ENCODE measurements at places on chromosomes 7 and 10.
A peak's percentile ranks its signal among the peaks of the same experiment; 100 is the strongest.

DNA sequence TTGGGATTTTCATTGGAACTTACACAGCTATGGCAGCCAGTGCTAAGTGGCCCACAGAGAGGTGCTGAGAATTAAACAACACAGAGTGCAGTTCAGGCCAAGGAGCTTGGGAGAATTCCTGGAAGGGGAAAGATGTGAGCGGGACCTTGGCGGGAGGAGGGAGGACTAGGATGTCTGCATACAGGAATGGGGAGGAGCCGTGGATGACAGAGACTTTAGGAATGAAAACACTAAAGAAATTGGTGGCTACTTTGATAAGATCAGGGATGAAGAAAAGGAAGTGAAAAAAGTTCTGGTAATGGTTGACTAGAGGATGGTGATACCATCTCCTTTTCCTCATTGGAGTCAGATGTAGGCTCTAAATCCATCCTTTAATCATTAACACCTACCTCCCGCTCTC, 234.2 kb upstream of the FZD8 start:
- DNase-seq: no peak

DNA sequence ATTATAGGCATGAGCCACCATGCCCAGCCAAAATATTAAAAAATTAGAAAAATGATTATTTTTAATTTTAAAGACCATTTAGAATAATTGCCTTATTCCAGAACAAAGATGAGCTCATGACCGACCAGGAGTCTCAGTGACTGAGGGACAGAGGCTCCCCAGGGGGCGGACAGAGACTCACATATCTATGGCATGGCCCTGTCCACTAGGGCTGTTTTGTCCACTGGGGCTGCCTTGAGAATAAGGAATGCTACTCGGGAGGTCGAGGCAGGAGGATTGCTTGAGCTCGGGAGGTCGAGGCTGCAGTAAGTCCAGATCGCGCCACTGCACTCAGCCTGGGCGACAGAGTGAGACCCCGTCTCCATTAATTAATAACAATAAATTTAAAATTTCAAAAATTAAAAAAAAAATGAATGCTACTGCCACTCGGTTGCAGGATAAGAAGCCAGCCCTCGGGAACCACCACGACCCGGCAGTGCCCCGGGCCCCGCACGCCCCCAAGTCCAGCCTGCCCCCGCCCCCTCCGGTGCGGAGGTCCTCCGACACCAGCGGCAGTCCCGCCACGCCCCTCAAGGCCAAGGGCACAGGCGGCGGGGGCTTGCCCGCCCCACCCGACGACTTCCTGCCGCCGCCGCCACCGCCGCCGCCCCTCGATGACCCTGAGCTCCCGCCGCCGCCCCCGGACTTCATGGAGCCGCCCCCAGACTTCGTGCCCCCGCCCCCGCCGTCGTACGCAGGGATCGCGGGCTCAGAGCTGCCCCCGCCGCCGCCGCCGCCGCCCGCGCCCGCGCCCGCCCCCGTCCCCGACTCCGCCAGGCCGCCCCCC, 128.6 kb downstream of the APBB1IP start:
- DNase-seq: no peak

DNA sequence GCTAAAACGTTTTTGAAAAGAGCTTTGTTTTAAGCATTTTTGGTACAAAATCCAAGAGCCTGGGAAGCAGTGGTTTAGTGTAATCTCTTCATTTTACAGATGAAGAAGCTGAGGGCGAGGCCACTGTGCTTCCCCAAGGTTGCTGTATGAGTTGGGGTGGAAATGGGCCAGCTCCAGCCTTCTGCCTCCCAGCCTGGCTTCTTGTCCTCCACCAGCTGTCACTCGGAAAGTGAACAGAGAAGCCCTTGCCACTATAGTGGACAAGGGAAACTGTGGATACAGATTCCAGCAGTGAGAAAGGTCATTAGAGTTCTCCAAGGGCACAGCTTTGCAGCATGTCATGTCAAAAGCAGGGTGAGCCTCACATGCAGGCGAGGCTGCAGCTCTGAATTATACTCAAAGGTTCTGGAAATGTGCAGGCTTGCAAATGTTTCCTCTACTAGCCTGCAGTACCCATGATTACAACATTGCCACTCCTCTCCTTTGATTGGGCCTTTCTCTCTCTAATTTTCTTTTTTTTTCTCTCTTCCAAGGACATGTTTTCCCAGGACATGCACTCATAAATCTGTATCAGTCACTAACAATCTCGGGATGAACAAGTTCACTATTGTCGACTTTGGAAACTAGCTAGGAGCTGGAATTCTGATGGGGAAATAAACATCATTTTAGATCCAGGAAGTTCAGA, 33.0 kb downstream of the BAMBI start:
- DNase-seq: no peak

- DNase-seq: no peak
These were observed 160.5 kb downstream of the WDR37 start for GRCh38 chr10:1216574-1217236.

GRCh38 chr7:128959296-128959695, 21.6 kb downstream of the IRF5 start:
- no peak for DNase-seq

- DNase-seq: no peak
These were observed 924.7 kb upstream of the CELF2 start for GRCh38 chr10:10093021-10093420.

- no peak for DNase-seq
These were observed 63.5 kb downstream of the CALD1 start for GRCh38 chr7:134842886-134843430.

DNA sequence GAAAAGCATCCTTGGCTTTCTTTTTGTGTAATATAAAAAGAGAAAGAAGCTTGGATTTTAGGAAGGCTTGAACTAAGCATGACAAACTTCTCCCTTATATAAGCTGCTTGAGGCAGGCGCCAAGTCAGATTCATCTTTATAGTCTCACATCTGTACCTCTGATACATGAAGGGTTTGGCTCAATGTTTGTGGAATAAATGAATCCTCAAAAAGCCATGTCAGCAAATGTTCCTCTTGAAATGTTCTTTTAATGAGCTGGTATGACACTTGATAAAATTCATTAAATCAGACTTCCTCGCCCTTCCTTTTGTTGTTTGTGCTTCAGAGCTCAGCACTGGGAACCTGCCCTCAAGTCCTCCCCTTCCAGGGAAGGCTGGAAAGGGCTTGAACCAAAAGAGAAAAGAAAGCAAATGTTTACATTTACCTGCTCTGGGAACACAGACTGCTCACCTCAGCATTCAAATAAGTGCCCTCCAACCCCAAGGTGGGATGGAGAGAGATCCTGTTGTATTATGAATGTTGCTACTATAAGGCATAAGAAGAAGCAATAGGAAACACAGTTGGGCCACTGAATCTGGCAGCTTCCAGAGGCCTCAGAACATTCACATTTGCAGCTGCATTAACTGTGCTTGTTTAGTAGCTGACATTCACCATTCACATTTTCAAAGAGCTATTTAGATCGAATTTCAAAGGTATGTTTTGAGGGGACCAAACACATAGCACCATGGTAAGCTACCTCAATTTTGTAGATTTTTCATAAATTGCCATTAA, 212.6 kb downstream of the CACNA2D1 start:
- no peak for DNase-seq

DNA sequence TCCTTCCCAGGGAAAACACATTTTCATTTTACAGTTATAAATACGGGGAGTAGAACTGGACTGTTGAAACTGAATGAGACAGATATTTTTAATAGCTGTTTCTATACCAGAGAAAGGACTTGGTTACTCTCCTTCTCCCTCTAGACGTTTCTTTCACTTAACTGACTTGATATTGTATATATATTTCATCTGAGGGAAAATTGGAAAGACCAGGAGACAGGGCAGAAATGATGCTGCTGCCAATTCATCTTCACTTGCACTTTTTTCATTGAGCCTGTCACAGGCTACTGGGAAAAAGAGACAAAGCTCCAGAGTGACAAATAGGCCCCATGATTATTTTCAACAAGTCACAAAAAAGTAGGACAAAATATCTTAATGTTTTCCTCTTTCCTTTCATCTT, 636.0 kb upstream of the TPK1 start:
- DNase-seq: no peak

GRCh38 chr10:23478570-23478969, 39.7 kb downstream of the OTUD1 start:
- DNase-seq: no peak

DNA sequence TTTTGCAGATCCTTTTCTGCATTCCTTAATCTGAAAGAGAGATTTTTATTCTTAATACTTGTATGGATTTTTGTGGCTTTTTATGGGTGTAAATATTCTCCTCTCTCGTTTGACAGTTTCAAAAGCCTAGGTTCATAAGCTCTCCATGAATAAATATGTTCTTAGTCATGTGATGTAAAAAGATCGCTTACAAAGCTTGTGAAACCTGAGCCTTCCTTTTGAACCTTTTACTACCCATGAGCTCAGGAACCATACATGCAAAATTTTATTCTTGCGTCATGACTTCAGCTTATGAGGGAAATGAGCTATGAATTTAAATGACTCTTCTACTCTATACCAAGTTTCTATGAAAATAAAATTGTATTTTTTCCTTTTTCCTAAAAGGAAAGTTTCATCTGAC, 98.7 kb downstream of the POLL start:
- DNase-seq: no peak

- DNase-seq: peak; percentile 36
These were observed 30.9 kb downstream of the GIMAP8 start for GRCh38 chr7:150481186-150481920.

- no peak for DNase-seq
These were observed 189.5 kb downstream of the JAZF1 start for GRCh38 chr7:27991006-27991528.

- no peak for DNase-seq
These were observed 107.8 kb upstream of the PHYHIPL start for GRCh38 chr10:59068581-59069191.

DNA sequence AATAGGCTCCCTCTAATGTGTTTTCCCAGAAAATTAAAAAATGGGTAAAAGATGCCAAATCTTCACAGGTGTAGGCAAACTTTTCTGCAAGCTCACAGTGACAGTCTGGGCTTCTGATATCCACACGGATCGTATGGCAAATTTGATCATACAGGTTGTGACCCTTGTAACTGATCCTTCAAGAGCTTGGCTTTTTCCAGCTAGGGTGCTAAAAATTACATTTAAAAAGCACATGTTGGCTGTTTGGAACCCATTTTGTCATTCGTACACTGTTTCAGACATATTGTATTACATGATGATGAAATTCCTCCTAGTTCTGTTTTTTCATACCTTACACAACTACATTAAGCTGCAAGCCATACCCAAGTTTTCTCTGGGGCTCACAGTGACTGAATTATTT, 138.7 kb downstream of the GFRA1 start:
- no peak for DNase-seq

GRCh38 chr10:87635498-87636312, 24.0 kb upstream of the PAPSS2 start:
- no peak for DNase-seq

- no peak for DNase-seq
These were observed 228.9 kb downstream of the SDHAF3 start for GRCh38 chr7:97346349-97346748.

DNA sequence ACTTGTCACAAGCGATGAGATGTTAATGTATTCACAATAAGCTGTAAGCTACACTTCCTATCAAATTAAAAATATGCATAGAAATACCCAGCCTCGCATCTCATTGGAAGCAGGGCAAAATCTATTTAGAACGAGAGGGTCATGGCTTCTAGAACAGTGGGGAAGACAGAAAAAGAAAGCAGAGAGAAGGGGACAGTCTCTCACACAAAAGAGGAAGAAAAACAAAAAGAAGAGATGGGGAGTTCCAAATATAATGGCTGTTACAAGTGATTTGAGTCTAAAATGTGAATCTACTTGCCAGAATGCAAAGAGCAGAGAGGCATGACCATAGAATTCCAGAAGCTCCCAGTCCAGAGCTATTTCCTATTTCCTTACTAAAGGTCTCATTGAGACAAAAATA, 13.8 kb downstream of the LRRN3 start:
- no peak for DNase-seq

GRCh38 chr10:36765782-36766414, 359.5 kb upstream of the ANKRD30A start:
- no peak for DNase-seq

DNA sequence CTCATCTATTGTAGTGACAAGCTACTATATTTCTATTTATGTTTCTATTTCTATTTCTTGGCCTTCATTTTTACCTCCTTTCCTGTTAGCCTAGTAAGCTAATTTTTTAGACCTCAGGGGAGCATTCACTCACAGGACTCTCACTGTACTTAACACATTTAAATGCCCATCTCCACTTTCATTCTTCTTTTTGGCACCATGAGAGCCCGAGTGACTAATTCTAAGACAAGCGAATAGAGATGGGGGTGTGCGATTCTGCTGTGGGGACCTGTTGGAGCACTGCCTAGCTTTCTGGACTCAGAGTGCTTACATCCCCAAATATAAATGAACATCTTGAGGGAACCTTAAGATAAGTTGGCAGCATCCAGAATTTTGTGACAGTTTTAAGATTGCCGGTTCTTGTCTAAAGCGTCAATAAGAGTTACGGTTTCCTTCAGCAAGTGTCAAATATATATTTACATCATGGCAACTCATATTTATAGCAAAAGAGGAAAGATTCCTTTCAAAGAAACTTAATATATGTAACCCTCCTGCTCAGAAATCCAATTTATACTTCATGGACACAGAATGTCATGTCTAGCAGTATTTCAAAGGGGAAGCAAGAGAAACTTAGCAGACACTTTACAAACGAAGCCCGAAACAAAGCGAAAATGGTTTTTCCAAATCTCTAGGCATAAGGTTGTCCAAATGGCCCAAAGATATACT, 54.1 kb upstream of the AFAP1L2 start:
- no peak for DNase-seq

DNA sequence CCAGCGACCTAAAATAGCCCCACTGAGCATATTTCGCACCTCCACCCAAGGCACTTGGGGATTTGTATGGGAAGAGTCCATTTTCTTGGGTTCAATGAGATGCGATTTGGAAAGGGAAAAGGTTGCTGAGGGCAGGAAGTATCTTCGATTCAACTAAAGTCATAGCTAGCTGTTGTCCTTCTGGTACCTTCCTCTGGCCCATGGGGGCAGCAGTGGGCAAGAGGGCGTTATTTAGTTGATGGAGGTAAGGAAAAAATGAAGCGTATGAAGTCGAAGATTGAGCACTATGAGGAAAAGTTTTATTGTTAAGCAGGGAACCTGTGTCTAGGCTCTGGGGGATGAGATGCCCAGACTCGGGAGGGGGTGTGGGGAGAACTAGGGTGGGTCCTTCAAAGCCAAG, 135.4 kb downstream of the EVX1 start:
- DNase-seq: no peak

DNA sequence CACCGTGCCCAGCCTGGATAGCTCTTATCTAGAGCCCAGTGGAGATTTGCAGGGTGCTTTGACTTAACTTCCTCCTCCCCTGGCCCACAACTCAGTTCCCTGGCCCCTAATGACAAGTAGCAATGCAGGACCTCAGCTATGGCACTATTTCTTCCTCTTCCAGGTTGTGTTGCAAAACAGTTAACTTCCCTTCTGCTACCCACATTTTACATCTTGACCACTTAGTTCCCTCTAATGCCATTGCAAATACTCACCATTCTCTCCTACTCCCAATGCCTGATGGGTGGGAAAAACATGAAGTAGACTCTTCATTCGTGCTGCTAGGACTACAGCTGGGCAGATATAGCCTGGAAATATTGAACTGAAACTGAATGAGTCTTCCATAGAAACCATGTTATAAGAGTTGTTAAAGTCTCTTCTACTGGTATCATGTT, 39.1 kb upstream of the FGL2 start:
- no peak for DNase-seq
